ENCODE measurements at places on chromosomes 16 and 17. TPM values are rescaled to one million over a fixed set of nuclear protein-coding genes. Genes with fewer than 3 reads are reported as not detected.

SMIM22 gene
- total RNA-seq = not detected

STX1B gene
- total RNA-seq = 0.84 TPM

OSBPL7 gene
- total RNA-seq = 21.1 TPM

ATAD5 gene
- 1.6 TPM for total RNA-seq

TMEM204 gene
- 52.1 TPM for total RNA-seq

MPDU1 gene
- total RNA-seq = 24.7 TPM

ALOX12 gene
- not detected for total RNA-seq

SOX9 gene
- 4.7 TPM for total RNA-seq

TMC8 gene
- 14.4 TPM for total RNA-seq

RPS2 gene
- 1,263 TPM for total RNA-seq

COPRS gene
- 69.2 TPM for total RNA-seq

FBXW10 gene
- total RNA-seq = 0.12 TPM

SKAP1 gene
- total RNA-seq = 0.84 TPM

AGRP gene
- total RNA-seq = not detected

GFAP gene
- total RNA-seq = 17.6 TPM

TBC1D26 gene
- total RNA-seq = not detected

PPY gene
- total RNA-seq = not detected

IL34 gene
- 21.9 TPM for total RNA-seq

MMP15 gene
- 5.4 TPM for total RNA-seq

MYH13 gene
- total RNA-seq = not detected

KRTAP9-2 gene
- total RNA-seq = not detected

MAP2K6 gene
- total RNA-seq = 3.4 TPM

TBC1D3E gene
- not detected for total RNA-seq

PRR11 gene
- total RNA-seq = 2.9 TPM

SLC47A2 gene
- not detected for total RNA-seq

SLC47A1 gene
- 7.3 TPM for total RNA-seq

ACLY gene
- total RNA-seq = 106 TPM

PIMREG gene
- total RNA-seq = not detected

CTRB2 gene
- total RNA-seq = 11.6 TPM

Measured in aorta (tissue), 5 donors.